Tibial artery (tissue), 4 donors: ENCODE measurements at places on chromosomes 13 and 19.

DNA sequence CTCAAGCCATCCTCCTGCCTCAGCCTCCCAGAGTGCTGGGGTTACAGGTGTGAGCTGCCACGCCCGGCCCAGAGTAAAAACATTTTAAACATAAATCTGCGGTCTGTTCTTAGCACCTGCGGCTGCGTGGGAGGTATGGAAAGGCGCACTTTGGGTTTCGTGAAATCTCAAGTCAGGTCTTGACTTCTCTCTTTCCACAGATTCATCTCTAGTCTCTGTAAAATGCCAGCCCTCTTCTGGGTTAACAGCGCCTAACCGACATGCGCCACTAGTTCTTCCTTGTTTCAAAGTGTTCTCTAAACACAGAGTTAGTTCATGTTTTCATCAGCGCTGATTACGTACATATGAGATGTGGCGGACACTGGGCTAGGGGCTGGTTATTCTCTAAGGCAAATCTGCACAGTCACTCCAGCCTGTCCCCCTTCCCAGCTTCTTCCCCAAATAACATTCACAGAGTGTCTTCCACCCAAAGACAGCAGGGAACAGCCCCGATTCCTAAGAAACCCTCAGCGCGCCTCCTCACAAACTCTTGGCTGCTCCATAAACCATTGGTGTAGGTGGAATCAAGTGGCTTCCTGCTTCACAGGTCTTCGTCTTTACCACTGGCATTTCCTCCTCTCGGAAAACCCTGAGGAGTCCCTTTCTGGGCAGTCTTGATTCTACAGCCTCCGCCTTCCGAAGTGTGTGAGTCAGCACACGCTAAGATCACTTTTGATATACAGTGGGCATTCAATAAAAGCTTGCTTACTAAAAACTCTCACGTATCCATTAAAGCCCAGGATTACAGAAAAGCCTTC lies 1.4 kb downstream of the PARP4 start:
- DNase-seq, result no peak

GRCh38 chr13:104586051-104586746 lies 1520.0 kb upstream of the SLC10A2 start:
- DNase-seq, result no peak

GRCh38 chr19:2461751-2462634 lies 5.2 kb upstream of the LMNB2 start:
- DNase-seq, result peak; percentile 68

- no peak for DNase-seq
Measured at GRCh38 chr19:52898101-52898500, 666 bp upstream of the ZNF320 start.

GRCh38 chr19:45175515-45176345 lies 2.3 kb downstream of the TRAPPC6A start:
- no peak for DNase-seq

GRCh38 chr13:43472980-43473379 lies 313.8 kb downstream of the ENOX1 start:
- no peak for DNase-seq
